ENCODE measurements at places on chromosomes 1 and 21.
A peak's percentile ranks its signal among the peaks of the same experiment; 100 is the strongest.

DNA sequence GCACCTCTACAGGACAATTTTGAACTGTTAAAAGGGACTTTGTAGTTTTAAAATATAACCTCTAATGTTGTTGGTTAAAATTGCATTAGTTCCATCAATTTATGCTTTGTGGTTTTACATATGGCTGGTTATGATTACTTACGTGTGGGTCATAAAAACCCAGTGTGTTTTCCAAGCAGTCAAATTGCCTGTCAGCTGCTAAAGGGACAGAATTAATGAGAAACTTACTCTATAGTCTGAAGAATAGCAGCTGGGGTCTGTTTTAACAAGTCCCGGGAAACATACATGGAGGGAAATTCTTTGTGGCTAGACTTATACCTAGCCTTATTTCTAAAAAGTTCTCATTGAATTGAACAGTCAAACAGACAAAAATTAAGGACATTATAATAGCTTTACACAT, 820.9 kb upstream of the ADGRL4 start:
- no peak for DNase-seq

- peak; percentile 37 for DNase-seq
Measured at GRCh38 chr1:156602557-156602993, 1.3 kb upstream of the GPATCH4 start.

DNA sequence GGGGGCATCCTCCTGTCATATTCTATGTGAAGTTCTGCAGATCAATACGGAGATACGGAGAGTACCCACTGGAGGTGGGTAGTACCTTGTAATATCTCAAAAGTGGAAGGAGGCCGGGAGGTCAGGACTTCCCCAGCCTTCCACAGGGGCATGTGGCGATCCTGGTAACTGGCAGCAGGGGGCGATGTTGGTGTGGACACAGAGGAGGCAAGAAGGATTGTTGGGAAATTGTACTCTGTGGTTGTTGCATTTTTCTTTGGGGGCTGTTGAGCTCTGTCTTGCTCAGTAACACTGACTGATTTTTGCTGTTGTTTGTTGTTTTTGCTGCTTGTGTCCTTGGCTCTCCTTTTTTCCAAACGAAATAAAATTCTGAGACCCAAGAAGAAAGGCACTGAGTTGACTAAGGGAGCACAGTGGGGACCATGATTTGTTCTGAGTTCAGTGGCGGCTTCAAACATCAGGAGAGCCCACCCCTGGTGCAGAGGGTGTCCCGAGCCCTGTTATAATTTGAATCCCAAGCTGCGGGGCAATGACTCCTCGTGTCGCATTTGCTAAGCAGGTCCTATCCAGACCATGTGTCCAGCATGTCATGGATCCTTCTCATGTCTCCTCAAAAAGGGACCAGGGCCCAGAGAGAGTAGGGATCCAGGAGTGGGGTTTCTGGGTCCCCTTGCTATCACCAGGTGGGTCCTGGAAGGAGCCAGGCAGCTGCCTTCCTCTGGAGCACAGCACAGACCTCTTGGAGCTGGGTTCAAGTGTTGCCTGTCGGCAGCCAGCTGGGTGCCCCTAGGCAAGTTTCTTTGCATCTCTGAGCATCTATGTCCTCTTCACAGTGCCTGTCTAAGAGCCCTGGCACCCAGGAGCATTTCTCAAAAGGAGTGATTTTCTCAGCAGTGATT, 22.8 kb downstream of the LHX4 start:
- peak; percentile 73 for DNase-seq

- no peak for DNase-seq
Measured at GRCh38 chr1:241645199-241645598, 5.0 kb upstream of the CHML start.

DNA sequence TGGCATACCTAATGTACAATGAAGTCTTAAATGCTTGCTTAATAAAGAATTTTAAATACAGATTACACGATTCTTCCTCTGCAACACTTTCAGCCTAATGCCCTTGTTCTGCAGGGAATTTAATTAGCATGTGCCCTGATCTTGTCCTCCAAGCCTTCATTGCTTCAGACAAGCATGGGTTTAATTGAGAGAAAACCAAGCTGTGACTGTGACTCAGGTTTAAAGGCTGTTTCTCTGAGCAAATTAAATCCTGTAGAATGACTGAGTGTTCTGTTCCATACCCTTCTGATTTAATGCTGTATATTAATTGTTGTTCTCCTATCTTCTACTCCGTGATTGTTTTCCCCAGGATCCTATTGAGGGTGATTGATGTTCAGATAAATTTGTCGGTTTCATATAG, 269.0 kb upstream of the PRMT6 start:
- DNase-seq: no peak

- no peak for DNase-seq
Measured at GRCh38 chr1:239197871-239198270, 188.5 kb upstream of the CHRM3 start.

DNA sequence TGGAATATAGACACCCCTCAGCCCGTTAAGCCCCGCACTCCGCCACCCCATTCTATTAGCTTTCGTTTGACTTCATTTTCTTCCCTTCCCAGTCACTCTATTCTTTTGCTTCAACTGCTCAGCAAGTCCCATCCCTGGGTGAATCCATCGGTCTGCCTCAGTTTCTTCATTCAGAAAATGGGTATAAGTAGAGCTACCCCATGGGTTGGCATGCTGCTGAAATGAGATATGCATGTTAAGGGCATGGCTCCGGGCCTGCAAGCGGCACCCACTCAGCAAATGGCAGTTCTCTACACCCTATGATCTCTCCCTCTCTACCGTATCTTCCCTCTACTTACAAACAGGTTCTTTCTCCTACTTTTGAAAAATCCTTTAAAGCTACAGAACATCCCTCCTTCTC, 87.8 kb upstream of the IRF2BP2 start:
- no peak for DNase-seq

GRCh38 chr1:247936415-247936814, 11.7 kb downstream of the OR2AJ1 start:
- no peak for DNase-seq

- DNase-seq: no peak
Measured at GRCh38 chr1:170580636-170581440, 48.9 kb downstream of the GORAB start.

DNA sequence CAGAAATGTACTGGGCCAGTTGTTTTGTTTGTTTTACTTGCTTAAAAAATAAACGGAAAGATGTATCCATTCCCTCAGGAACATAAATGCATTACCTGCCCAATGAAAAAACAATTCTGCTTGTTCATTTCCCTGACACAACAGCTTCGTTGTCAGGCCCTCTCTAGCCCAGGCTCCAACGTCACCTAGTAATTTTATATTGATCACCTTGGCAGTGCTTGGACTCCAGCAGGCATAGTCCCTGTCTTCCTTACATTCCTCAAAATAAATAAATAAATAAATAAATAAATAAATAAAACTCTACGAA, 1.2 kb downstream of the CEP170 start:
- no peak for DNase-seq

- peak; percentile 23 for DNase-seq
Measured at GRCh38 chr1:56578963-56579875, at the start of gene PLPP3. TSS of gene PLPP3 (minus strand) at chr1:56579563. CDS start at chr1:56579016, 547 bp downstream.

- no peak for DNase-seq
Measured at GRCh38 chr1:156898161-156898566, 4.6 kb downstream of the PEAR1 start.

DNA sequence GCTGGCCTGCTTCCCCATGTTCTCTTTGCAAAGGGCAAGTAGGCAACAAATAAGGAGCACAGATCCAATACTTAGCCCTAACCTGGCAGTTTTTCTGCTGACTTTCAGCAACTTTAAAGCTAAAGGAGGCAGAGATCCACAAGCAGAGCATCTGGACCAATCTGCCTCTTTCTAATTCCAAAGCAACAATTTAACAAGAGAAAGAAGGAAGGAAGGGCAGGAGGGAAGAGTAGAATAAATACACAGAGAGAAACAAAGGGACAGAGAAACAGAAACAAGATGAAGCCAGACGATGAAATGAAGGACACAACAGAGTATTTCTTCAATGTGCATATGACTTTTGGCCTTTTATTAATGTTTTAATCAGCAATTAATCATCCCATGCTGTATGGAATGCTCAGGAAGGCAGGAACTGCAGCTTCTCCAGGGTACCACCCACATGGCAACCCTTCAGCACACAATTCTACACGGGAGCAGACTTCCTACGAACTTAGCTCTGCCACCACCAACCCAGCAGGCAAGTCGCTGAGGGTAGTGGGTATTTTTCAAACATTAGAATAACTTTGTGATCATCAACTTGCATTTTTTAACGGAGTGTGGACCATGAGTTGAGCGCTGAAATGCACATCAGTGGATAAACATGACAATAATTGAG, 15.3 kb downstream of the CLCC1 start:
- DNase-seq: no peak

DNA sequence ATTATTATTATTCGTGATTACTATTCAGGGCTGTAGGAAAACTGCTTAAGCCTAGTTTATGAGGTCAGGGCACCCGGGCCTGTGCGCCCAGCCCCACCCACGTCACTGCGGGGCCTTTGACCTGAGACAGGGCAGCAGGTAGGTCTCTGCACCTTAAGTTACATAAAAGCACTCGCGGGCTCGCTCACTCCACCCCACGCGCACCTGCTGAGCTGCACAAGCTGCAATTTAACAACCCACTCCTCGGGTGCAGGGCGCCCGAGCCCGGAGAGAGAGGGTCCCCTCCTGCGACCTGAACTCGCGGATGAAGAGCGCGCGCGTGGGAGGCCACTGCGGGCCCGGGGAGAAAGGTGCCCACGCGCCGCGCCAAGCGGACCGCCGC, 477 bp downstream of the ICMT start:
- DNase-seq: no peak

- DNase-seq: no peak
Measured at GRCh38 chr1:232707142-232707541, 77.2 kb upstream of the SIPA1L2 start.

GRCh38 chr1:241654019-241654418, 1.9 kb downstream of the WDR64 start:
- no peak for DNase-seq

DNA sequence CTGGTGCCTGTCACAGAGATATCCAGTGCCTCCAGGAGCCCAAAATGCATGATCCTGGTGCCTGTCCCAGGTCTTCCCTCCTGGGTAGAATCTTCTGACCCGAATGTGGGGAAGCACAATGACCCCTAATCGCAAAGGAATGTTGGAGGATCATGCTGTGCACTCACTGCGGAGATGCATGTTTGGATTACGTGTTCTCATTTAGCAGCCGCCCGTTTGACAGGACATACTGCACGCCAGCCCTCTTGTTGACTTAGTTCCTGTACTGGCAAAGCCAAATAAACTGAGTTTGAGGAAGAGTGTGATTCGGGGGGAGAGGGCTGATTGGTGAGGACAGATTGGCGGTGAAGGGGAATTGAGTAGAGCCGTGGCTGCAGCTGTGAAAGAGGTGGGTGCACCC, 85.9 kb upstream of the SIM2 start:
- no peak for DNase-seq

GRCh38 chr1:205182930-205183329, 28.6 kb downstream of the DSTYK start:
- DNase-seq: no peak

- peak; percentile 73 for DNase-seq
Measured at GRCh38 chr1:36099681-36100341, 11.1 kb downstream of the ADPRS start.

DNA sequence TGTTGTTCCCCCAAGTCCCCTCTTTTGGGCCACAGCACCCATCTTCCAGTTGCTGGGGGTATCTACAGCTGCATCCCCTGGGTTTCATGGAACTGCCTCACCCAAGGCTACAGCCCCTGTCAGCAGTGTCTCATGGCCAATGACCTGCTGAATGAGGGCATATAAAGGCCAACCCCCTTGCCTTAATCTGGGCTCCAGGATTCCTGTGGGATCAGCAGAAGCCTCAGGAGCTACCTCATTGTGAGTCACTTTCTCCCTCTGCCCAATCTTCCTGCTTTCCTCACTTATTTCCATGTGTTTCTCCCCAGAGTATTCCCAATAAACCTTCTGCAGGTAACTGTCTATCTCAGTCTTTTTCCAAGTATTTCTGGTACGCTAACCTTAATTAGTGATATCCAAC, 37.3 kb upstream of the SYT14 start:
- no peak for DNase-seq

- DNase-seq: no peak
Measured at GRCh38 chr1:218476385-218476784, 131.2 kb downstream of the TGFB2 start.

DNA sequence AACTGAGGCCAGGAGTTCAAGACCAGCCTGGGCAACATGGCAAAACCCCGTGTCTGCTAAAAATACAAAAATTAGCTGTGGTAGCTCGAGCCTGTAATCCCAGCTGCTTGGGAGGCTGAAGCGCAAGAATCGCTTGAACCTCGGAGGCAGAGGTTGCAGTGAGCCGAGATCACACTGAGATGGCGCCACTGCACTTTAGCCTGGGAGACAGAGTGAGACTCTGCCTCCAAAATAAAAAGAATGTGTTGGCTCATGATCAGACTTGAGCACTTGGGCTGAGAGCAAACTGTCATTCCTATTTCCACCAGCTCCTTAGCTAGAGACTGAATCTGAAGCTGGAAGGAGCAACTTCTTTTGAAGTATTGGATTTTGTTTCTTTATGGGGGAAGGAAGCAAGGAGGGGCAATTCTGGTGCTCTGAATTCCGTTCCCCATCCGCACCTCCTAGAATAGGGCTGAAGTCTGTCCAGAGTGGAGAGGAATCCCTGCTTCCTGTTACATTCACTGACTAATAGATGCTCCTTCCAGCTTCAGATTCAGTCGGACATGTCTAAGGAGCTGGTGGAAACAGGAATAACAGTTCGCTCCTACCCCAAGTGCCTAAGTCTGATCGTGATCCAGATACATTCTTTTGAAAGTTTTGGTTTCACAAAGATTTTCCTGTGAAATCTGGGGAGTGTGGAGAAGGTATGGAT, 3.8 kb downstream of the ZNF672 start:
- DNase-seq: peak; percentile 60

DNA sequence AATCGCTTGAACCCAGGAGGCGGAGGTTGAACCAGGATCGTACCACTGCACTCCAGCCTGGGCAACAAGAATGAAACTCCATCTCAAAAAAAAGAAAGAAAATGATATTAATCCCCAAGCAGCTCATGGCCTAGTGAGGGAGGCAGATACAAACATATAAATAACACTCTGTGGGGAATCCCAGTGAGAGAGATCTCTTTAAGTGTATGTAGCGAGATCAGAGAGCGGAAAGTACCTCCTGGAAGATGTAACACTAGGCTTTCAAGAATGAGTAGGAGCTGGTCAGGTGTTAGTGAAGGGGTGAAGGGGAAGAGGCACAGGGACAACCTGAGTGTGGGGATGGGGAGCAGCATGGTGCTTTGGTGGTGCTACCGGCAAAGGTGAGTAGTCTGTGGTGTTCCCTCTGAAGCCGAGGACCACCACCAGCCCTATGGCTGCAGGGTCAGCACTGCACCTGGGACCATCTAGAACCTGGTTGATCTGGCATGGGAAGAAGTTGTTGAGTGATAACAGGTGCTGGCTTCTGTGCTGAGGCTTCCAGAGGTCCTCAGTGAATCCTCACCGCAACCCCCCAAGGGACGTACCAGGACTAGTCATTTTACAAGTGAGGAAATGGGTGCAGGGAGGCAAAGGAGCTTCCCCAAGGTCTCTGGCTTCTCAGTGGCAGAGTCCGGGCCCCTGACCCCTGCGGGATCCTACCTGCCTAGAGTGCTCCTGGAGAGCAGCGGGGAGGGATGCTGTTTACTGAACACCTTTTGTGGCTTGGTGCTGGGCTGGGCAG, 367.6 kb upstream of the VAMP3 start:
- DNase-seq: no peak

Measured in CD4-positive, alpha-beta T cell treated with Interleukin-4 for 1 hour (primary cell).